ENCODE measurements at places on chromosomes 7 and 10.

DNA sequence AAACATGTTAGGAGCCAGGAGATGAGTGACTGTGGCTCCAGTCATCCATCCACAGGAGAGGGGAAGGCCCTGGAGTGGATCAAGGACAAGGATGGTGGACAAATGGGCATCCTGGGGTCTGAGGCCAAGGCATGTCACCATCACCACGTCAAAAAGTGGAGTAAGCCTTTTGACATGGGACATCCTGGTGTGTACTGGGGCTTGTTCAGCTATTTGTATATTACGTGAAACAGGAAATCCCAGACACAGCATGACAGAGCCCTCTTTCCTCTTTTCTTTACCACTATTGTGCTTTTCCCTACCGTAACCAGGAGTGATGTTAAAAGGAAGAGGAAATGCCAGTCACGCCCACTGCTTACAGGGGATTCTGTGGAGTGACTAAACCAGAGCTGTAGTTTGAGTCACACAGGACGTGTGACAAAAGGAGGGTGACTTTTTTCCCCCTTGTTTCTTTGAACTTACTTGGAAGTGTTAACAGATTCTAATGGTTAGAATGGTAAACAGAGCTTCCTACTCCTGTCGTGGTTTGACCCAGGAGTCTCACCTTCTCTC, 15.4 kb downstream of the ACSL5 start:
- no peak for DNase-seq

DNA sequence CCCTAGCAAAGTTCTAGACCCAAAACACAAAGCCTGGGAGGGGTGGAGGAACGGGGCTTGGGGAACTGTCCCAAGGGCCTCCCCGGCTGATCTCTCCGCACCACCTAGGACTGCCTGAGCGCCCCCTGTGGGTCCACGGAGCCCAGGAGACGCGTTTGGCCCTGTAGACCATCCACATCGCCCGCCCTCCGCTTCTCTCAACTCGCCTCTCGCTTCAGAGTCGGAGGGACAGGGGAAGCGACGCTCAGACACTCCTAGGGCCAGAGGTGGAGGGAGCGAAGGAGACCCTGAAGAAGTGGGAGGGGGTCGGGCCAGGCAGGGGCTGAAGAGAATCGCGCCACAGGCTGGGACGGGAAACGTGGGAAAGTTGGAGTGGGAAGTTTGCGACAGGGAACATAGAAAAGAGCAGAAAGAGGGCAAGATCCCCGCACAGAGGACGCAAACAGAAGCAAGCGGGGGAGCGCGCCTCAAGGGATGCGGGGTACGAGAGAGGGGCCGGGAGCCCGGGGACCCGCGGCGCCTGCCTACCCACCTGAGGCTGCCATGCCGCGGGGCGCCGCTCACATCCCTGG, 378 bp downstream of the PIK3AP1 start:
- DNase-seq, result peak; percentile 17

- DNase-seq, result peak; percentile 3
Observed at GRCh38 chr7:6271694-6272440, 557 bp downstream of the CYTH3 start.

DNA sequence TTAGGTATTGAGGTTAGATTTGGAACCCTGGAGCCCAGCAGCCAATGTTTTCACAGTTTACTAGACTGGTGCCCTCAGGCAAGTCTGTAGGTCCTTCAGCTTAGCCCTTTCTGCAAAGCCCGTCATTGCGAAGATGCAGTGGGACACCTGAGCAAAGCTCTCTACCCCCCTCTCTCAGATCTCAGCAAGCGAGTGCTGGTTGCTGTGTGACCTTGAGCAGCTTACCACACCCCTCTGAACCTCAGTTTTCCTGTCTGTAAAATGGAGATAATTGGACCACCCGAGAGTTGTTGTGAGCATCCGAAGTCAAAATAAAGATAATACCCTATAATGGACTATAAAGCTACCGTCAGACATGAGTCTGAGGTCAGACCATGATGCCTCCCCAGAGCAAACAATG, 3.7 kb downstream of the NPC1L1 start:
- no peak for DNase-seq

DNA sequence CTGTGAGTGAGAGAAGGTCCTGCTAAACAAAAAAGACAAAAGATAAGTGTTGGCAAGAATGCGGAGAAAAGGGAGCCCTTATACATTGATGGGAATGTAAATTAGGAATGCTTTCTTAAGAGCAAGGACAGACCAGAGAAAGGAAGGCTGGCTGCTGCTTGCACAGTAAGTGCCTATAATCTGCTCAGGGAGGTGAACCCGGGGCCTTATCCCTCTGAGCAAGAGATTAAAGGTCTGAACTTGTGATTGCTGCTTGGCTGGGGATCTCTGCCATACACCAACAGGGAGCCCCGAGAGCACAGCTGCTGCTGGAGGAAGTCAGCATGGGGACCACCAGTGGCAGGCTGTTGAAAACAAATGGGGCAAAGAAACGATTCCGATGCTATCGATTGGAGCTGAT, 32.0 kb upstream of the CRTAC1 start:
- no peak for DNase-seq

GRCh38 chr7:5622746-5623145, 158.7 kb downstream of the RNF216 start:
- DNase-seq, result no peak

DNA sequence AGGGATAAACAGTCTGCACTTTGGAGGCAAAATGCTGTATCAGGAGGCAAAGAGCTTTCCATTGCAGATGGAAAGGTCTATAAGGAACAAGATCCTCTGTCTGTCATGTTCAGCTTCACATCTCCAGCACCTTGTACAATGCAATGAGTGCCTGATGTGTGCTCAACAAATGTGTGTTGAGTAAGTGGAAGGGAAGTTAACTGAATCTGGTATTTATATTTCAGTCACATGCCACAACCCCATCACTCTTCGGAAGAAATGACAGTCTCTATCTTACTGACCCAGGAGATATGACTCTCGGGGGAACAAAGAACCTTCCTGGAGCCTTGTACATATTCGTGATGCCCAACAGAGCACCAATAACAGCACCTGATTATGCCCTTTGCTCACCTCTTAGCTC, 20.0 kb upstream of the DNAJC1 start:
- DNase-seq, result no peak

DNA sequence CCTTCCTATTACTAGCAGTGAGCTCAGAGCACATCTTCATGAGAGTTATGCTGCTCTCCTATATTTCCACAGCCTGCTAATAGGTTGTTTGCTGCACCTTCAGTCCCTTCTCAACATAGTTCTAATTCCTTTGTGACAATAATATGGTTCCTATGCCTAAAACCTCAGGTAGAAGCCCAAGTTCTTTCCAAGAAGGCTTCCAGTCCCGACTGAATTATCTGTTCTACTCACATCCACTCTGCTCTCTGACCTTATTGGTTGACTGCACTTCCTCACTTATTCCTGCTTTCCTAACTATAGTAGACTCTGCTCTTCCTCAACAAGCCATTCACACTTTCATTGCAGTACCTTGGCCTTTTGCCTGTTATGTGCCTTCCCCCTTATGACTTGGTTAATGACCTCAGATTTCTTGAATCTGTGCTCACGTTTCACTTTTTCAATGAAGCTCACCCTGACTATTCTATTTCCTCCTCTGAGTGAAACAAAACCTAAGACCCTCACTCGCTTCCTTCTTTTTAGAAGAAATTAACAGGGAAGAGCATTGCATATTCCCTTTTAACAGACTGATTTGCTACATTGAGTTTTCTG, 132.7 kb downstream of the MDFIC start:
- no peak for DNase-seq

- no peak for DNase-seq
Observed at GRCh38 chr7:55246171-55246570, 119.0 kb upstream of the LANCL2 start.

DNA sequence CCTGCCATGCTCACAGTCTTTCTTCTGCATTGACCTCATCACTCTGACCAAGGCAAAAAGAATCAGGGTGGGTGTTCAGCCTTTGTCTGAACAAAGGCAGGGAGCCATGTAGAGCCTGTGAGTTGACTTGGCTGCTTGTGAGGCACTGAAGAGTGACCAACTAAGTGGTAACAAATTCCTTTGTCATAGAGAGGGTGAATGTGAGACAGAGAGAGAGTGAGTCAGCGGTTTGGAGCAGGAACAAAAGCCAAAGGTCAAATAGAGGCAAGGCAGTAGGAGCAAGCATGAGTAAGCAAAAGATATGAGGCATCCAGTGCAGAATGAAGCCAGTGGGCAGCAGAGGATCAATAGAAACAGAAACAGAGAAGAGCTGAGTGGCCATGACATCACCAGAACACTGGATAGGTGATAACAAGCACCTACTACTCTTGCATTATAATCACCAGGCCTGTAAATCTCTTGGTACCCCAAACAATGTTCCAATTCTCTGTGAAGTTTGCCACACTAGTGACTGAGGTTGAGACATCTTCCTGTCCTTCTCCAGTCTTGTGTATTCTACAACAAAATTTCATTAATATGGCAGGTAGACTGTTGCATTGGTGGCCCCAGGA, 116.2 kb upstream of the LAMB4 start:
- no peak for DNase-seq

- DNase-seq, result no peak
Observed at GRCh38 chr7:18177815-18178660, 150.4 kb upstream of the PRPS1L1 start.

DNA sequence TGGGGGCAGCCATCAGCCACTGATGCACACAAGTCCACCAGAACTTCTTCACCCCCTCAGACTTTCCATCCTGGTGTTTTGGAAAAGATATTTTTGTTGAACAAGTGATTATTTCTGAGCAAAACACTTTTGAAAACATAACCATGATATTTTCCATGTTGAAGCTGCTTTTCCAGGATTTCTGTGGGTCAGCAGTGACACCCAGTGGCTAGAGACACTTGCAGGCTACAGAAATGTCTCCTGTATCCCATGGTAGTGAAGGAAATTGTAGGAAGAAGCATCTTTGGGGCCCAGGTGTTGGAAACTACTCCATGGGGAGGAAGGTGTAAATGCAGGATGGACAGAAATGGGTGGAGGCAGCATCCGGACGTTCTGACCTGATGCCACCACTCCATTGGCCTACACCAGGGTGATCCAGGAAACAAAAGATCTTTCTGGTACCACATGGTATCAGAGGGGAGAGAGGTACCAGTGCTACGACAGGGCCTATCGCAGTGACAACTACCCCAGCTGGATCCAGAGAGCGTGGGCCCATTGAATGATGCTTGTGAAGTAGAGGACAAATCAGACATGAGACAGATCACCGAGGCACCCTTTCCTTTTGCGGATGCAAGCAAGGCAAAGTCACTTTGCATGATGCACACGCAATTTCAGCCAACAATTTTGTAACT, 111.7 kb upstream of the COBL start:
- no peak for DNase-seq

DNA sequence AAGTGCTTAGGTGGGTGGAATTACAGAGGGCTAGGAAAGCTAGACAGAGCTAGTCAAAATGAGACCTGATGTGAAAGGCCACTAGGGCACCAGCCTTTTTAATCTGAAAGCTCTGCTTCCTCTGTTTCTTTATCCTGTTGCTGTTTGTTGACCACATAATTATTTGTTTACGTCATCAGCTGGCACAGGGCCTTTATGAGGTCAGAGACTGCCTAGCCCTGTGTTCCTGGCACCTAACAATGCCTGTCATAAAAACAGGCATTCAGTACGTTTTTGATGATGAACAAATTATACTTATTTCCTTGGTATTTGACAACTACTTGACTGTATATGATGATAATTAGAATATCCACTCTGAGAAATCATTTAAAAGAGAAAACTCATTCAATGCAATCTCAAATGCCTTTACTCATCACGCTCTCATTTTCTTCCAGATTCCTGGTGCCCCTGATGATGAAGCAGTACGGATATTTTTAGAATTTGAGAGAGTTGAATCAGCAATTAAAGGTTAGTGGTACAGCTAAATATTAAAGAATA, 26.0 kb downstream of the RBM17 start:
- DNase-seq, result no peak

DNA sequence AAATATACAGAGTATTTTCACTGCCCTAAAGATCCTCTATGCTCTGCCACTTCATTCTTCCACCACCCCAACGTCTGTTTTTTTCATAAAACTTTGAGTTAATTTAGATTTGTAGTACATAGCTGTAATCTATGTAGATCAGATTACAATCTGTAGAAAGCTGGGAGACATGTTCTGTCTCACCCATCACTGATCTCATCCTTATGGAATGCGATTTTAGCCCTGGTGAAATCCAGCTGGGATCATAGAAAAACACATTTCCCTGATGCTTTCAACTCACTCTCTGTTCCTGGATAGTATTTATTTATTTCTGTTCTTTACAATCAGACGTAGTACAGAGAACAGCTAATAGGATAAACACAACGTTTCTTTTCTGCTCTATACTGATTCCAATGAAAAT, 521.0 kb downstream of the KIF20B start:
- no peak for DNase-seq

DNA sequence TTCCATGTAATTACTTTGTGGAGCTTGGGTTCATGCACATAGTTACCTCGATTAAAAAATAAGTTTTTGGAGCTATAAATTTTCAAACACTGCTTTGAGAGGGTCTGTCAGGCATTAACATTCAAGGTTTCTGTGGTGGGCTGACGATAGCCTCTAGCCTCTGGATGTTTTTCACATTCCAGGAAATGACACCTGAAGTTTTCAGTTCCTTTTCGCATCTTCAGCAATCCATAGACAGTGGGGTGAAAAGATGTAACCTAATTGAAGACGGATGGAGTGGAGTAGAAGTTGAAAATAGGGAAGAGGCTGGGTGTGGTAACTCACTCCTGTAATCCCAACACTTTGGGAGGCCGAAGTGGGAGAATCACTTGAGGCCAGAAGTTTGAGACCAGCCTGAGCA, 197.7 kb downstream of the AUTS2 start:
- DNase-seq, result no peak

- no peak for DNase-seq
Observed at GRCh38 chr7:26186364-26187311, 13.9 kb downstream of the HNRNPA2B1 start.

DNA sequence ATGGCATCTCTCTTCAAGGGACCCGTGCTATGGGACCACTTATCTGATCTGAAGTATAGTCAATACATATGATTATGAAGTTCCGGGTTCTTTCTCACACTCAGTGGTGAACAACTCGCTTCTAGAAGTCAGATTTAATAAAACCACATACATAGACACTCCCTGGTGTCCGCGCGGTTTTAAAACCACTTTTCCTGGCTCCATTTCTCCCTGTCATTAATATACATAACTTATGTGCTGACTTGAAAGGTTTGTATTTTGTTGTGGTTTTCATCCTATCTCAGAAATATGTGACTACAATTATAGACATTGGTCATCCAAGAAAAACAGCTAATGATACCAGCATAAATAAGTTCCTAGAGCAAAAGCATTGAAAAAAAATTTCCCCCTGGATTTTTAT, 34.0 kb downstream of the SVIL start:
- DNase-seq, result no peak
